ENCODE measurements at places on chromosomes 5 and 9. TPM values are rescaled to one million over a fixed set of nuclear protein-coding genes. Genes with fewer than 3 reads are reported as not detected.

Gene PCDHA1
- total RNA-seq, result 0.09 TPM

Gene TAF1L
- not detected for total RNA-seq

Gene FREM1
- total RNA-seq, result 0.09 TPM

Gene BAAT
- 0.23 TPM for total RNA-seq

Gene KIF12
- not detected for total RNA-seq

Gene ZBTB34
- total RNA-seq, result 7.7 TPM

Gene ZNF354C
- 8.1 TPM for total RNA-seq

Gene ARL15
- 22.3 TPM for total RNA-seq

All from smooth muscle cell of the umbilical artery (primary cell).